ENCODE measurements at places on chromosomes 7 and 10. TPM values are rescaled to one million over a fixed set of nuclear protein-coding genes. Genes with fewer than 3 reads are reported as not detected.

DNA sequence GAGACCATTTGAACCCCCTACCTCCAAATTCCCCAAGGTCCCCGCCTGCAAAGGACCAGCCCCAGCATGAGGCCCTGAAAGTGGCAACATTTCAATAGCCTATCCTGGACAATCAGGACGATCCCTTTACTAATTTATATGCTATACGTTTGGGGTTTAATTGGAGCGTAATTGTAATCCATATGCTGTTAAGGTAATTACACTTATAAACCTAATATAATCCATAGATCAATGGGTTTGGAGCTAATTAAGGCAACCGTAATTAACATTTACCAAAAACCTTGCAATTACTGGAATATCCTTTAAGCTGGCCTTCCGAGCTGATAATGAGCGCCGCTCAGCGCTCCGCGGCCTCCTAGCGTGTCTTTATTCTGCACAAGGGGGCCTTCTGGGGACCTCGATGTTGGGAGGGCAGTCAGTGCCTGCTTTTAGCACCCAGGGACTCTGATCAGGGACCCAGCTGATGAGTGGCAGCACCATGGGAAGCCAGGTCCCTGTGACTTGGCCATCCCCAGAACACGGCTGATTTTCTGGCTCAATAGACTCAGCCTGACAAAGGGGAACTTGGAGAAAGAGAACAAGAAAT is 91.2 kb downstream of the LHPP start:
- no peak for DNase-seq

- no peak for DNase-seq
These were observed 47.0 kb downstream of the CLRN3 start for GRCh38 chr10:127845756-127846155.

- DNase-seq, result no peak
These were observed 16.9 kb downstream of the PRKRIP1 start for GRCh38 chr7:102413091-102413490.

- no peak for DNase-seq
These were observed 40.2 kb downstream of the FBH1 start for GRCh38 chr10:5930272-5930671.

DNA sequence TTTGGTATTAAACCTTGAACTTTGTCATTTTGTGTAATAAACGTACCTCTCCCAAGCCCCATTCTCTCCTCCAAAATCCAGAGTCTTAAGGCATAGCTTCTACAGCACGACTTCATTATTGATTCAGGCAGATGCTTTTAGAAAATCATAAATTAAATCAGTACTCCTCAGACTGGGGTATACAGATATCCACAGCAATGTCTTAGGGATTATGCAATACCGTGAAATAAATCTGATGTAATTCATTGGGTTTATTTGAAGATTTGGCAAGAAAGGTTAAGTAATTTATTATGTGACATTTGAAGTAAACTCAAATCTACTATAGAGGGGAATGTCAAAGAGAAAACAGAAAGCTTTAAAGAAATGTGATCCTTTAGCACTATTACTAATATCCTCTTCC is 246.1 kb upstream of the PLXDC2 start:
- DNase-seq, result no peak

- no peak for DNase-seq
These were observed 573.9 kb upstream of the PCDH15 start for GRCh38 chr10:55374917-55375316.

GRCh38 chr10:122632031-122632430 is 67.6 kb downstream of the C10orf120 start:
- DNase-seq, result no peak

- DNase-seq, result peak; percentile 12
These were observed 777.3 kb downstream of the CCSER2 start for GRCh38 chr10:85105614-85106255.

- no peak for DNase-seq
These were observed 24.3 kb downstream of the PTEN start for GRCh38 chr10:87887548-87888289.

DNA sequence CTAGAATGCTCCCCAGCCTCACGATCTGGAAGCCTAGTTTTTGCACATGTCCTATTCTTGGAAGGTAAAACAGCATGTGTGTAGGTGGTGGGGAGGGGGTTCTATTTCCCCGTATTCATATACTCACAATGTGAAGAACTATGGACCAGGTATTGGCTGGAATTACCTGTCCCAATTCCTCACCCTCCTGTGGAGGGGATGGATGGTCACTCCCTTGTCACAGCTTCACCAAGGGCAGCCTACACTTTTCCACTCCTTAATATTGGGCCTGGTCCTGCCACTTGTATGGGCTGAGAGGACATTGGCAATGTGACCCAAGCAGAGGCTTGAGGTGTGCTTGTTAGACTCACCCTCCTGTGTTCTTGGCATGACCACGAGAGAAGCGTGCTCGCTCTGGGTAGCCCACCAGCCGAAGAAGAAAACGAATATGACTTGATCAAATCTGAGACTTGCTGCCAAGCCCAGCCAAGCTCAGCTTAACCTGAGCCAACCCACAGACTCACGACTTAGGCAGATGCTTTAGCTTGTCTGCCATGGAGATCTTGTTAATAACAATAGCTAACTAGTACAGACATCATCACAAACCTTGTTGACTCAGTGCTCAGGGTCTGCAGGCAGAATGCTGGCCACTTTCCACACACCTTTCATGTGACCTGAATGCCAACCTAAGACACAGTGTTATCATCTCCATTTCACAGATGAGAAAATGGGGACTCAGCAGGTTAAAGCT is 17.2 kb downstream of the ZNF488 start:
- DNase-seq, result no peak

DNA sequence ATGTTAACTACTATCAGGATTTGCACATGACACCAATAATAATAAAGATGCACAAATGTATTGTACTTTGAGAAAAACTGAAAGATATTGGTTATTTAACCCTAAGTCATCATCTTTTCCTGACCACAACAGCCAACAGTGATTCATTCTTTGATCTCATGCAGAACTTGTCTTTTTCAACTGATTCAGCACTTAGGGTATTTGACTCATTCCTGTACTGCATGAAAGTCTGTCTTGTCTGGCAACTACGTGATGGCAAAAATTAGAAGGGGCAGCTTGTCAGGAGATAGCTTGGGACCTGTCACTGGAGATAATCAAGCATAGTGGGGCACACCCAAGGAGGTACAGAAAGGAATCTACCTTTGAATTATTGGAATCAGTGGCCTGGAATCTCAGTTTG is 77.8 kb upstream of the LRRC17 start:
- no peak for DNase-seq

Gene MYH16
- polyA plus RNA-seq, result not detected

Gene ZNF12
- polyA plus RNA-seq, result 40.9 TPM

Gene ZKSCAN5
- 15.0 TPM for polyA plus RNA-seq

Data from left renal pelvis (tissue), 4 donors.